ENCODE measurements at places on chromosomes 7 and 10. TPM values are rescaled to one million over a fixed set of nuclear protein-coding genes. Genes with fewer than 3 reads are reported as not detected.
A peak's percentile ranks its signal among the peaks of the same experiment; 100 is the strongest.

DNA sequence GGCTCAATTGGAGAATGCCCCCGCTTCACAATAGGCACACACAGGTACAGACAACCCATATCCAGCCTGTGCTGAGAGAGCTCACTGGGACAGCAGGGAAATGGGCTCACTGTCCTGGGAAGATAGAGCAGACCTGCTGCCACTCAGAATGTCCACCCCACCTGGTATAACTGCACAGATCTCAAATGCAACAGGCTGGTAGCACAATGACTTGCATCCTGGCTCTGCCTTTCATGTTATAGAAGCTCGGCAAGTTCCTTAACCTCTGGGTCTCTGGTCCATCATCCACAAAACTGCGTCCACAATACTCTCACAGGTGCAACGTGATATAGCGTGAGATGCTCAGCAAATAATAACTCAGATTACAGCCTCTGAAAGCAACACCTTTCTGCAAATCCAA, 295.4 kb downstream of the GRID1 start:
- DNase-seq, result no peak

DNA sequence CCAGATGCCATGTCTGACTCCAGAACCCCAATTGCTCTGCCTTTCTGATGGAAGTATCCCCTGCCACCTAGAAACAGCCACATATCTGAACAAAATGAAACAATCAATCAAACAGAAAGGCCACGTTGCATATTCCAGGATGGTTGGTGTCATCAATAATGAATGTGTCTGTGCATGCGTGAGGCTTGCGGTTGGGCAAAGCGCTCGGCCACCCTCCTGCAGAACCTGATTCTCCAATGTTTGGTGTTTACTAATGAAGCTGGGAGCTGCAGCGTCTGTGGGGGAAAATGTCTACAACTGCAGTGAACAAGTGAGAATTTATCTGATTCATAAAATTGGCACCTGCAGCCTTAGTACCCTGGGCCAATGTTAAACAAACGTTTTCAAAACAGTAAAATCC, 121.2 kb upstream of the ADARB2 start:
- DNase-seq, result no peak

- no peak for DNase-seq
Measured at GRCh38 chr10:13977861-13978532, 352.7 kb downstream of the FRMD4A start.

DNA sequence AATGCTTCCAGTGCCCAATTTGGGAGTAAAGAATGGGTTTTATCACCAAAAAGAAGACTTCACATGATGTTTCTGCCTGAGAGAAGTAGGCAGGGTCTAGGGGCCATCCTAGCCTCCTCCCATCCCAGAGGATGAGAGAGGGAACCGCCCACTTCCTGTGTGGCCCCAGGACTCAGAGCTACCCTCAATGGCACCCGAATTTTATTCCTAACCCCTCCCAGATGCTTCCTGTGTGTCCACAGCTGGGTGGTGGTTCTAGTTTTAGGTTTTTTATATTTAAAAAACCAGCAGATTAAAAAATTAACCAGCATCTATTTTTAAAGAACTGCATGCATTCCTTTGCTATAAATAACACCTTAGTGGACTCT, 583.5 kb downstream of the PTPRN2 start:
- no peak for DNase-seq

DNA sequence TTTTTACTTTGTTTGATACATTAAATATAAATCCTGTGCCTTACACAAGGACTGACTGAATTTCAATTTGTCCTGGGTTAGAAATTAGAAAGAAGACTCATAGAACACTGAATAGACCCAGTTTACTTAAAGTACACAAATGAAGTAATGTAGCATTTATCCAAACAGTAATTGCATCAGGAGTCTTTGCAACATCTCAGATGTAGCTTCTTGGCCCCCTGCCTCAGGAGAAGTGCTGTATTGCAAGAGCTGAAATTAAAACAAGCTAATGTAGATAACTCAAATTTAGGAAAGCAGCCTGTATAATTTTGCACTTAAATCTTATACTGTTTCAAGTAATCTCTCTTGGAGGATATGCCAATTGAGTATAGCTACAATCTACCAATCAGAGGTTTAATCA, 54.3 kb upstream of the KCND2 start:
- no peak for DNase-seq

DNA sequence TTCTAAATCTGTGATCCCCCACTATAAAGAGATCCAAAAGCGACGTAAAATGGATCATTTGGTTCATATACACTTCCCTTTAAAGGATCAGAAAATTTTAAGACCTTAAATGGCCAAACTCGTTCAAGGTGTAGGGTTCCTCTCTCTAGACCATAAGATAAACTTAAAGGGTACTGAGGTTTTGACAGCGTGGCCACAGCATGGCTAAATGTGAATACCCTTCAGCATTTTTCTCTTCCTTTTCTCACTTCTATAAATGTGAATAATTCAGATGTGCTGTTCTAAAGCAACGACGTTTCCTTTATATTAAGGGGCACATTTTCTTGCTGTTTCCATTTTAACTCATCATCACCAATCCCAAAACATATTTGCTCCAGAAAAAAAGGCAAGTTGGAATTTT, 5.2 kb downstream of the ZCWPW1 start:
- no peak for DNase-seq

DNA sequence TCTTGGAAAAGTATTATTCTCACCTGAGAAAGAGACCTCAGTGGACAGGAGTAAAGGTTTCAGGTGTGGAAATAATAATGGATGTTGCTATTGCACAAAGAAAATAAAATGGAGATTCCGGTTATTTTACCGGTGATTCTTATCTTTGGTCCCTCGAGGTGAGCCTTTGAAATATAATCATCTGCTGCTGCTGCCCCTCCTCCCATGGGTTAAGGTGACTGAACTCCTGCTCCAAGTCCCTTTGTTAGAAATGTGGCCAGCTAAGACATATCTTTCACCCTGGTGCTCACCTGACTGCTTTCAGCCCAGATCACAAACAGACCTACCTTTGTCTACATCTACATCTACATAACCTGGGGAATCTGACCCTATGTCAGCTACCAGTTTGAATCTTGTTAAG, 5.7 kb downstream of the CUBN start:
- peak; percentile 55 for DNase-seq

DNA sequence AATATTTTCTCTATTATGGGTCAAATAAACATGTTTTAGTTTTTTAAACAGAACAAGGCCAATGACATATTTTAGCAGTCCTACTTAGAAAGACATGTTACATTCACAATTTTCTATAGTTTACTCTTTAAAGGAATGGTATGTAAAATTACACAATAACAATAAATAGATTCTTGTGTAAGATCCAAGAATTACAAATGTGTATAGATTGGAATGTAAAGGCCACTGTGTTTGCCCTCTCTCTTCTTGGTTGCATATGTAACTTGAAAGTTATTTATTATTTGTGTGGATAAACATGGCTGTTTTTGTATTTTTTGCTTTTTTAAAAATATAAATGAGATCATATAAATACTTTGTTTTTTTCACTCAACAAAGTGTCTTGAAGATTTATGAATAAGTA, 979.3 kb upstream of the CELF2 start:
- DNase-seq, result no peak

GPR26 gene
- total RNA-seq, result not detected

GIMAP1 gene
- not detected for total RNA-seq

ITPRID1 gene
- total RNA-seq, result not detected
